ENCODE measurements at places on chromosomes 3 and 15.
A peak's percentile ranks its signal among the peaks of the same experiment; 100 is the strongest.

DNA sequence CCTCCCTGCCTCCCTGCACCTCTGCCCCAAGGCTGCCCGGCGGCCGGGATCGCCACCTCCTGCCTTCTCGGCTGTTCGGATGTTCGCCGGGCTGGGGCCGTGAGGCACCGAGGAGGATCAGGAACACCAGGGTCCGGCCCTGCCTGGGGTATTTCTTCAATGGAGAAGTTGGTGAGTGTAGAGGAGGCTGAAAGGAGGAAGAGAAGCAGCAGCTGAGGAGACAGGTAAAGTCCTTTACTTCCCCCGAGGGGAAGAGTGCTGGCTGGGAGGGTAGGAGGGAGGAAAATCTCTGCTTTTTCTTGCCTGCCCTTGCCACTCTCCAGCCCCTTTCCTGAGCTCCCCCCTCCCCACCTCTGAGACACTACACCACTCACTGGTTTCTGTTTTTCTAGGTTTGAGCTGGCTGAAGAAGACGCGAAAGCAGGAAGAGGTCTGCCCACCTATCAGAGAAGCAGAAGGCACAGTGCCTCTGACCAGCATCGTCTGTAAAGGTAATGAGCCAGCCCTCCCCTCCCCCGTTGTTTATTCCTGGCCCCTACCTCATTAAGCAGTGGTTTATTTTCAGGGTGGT is 519 bp downstream of the ASB7 start:
- no peak for DNase-seq

- DNase-seq = no peak
These were observed 13.5 kb upstream of the KCNMB3 start for GRCh38 chr3:179264449-179264848.

DNA sequence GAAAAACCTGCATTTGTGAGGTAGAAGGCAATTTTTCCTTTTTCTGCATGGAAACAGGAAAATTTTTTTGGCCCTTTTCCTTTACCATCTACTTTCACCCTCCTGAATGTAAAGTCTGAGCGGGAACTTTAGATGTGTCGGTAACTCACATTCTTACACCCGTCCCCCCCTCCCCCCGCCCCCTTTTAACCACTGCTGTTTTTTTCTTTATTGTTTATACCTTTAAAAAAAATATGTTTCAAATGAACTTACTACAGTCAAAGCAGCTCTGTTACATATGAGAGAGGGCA is 487 bp upstream of the HES1 start:
- DNase-seq = no peak

GRCh38 chr3:65587650-65588439 is 450.9 kb downstream of the MAGI1 start:
- no peak for DNase-seq

DNA sequence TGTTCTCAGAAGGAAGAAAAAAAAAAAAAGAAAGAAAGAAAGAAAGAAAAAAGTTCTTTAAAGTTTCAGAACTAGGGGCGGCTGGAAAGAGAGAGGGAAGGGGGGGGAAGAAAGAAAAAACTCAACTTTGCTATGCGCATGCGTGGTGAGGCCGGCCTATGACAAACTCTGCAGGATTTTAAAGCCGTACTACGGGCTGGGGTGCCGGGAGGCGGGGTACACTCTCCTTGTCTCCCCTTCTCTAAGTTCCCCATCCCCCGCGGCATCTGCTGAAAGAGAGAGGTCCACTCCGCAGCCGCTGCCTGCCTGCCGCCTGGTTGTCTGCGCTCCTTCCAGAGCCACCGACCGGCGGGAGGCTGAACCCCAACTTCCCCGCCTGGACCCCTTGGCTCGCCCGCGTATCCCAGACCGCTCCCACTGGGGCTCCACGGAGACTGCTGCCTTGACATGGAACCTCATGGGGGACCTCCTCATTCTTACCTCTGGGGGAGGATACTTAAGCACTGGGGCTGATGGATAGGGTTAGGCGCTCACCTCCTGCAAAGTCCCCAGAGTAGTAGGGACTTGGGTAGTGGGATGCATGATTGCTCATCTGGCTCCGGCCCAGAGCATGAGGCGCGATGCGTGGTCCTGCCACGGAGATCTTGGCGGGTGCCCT is 1.4 kb upstream of the WNT5A start:
- DNase-seq = peak; percentile 41

GRCh38 chr3:131561511-131561910 is 58.7 kb upstream of the MRPL3 start:
- DNase-seq = no peak

DNA sequence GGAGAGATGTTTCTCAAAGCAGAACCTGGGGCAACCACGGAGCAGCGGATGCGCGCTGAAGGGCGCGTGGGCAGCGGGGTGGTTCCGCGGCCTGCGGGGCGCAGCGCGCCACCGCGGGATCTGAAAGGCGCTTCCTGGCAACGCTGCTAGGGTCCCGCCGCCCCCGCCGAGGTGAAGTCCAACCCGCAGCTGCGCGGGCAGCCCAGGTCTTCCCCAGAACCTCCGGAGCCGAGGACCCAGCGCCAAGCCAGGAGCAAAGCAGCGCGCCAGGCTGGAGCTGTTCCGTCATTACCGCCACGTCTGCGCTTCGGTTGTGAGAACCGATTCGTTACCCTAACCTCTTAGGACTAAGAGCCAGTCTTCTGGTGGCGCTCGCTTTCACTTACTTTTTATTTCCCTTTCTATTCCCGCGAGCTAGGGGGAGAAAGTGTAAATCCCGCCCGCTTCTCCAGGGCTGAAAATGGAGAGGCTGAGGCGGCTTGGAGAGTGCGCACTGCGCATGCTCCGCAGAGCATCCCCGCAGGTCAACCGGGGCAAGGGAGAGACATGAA is 3.2 kb upstream of the GABRG3 start:
- no peak for DNase-seq

DNA sequence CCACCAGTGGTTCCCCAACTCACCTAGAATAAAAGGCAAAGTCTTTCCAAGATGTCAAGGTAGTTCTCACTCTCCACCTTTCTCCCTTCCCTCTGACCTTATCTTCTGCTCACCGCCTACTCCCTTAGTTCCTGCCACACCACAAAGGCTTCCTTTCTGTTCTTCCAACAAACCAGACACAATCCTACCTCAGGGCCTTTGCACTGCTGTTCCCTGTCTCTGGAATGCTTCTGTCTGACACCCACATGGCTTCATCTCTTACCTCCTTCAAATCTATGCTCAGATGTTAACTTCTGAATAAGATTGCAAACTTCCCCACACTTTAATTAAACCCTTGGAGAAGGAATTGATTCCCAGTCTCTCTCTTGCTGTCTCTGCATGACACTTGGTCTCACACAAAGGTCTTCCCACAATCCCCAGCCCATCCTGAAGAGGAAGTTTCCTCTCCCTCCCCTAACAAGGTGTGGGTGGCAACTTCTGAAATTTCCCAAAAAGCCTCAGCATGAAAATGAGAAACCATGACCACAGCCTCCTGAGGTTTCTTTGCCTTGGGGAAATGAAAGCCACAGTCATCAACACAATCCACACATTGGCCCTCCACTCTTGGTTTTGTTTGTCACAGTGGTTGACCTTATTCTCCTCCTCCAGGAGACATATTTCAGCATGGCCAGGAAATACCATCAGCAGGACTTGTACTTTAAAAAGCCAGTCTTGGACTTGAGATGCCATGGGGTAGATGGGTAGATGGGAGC is 3.0 kb upstream of the RYK start:
- DNase-seq = no peak

GRCh38 chr3:32440611-32441350 is 49.1 kb downstream of the CMTM7 start:
- no peak for DNase-seq

All from GM12864 (cell line).